NCI-H1105 (cell line): ENCODE measurements at places on chromosomes 3 and 15.

DNA sequence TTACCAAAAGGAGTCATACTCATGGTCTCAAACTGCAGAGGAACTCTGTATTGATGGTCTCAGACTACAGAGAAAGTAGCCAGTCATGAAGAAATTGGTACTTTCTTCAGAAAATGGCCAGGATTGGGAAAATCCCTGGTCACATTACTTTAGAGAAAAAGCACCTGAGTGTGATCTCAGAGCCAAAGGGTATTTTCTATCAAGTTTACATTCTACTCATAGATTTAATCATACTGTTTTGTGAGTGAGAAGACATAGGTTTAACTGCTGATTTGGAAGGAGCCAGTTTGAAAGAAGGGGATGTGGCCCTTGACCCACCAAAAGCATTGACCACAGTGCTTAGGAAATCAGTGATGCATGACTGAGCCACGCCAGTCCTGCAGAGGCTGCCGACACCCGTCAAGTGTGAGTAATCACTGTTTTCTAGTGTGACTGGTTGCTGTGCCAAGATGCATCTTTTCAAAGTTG, 203.6 kb downstream of the AKAP13 start:
- no peak for DNase-seq

GRCh38 chr15:84911879-84912660, 27.6 kb downstream of the SLC28A1 start:
- DNase-seq, result no peak

DNA sequence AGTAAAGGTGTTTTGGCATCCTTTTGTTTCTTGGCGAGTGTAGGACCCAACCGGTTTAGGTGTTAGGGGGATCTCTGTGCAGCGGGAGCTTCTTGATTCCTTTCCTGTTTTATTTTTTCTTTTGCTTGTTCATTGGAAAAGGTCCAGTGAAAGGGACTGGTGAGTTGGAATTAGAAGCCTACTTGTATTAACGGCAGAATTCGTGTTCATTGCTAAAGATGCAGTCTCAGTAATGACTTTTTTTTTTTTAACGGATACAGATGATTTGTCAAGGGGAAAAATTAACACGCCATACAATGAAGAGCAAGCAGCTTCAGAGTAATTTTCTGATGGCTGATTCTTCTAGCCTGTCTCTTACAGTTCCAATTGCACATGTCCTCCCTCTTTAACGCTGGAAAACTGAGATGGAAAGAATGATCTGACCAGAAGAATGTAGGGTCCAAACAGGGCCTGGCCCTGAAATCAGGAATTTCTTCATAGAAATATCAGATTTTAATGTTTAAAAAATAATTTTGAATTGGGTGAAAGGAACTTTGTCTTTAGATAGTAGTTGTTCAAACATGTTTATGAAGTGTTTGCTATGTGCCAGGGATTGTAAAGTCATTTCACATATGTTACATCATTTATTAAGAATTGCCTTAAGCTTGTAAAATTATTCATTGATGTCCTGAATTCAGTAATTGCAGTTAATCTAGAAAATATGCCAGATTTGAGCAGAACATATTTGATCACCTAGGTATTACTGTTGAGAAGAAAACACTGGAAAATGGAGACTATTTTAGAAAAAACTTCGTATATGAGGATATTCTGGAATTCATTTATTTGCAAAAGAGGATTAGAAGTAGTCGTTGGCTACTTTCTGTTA, 1.4 kb downstream of the MAPK6 start:
- DNase-seq, result no peak

GRCh38 chr3:14884665-14885064, 62.7 kb upstream of the NR2C2 start:
- DNase-seq, result no peak

GRCh38 chr15:66785637-66786036, 83.6 kb downstream of the SMAD6 start:
- DNase-seq, result no peak

- peak; percentile 65 for DNase-seq
Observed at GRCh38 chr15:31327669-31328427, 1.2 kb downstream of the KLF13 start.

DNA sequence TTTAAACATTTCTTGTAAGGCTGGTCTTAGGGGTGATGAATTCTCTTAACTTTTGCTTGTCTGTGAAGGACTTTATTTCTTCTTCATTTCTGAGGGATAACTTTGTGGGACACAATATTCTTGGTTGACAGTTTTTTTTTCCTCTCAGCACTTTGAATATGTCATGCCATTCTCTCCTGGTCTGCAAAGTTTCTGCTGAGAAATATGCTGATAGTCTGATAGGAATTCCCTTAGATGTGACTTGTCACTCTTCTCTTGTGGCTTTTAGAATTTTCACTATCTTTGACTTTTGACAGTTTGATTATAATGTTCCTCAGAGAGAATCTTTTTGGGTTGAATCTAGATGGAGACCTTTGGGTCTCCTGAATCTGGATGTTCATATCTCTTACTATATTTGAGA, 23.3 kb upstream of the TF start:
- no peak for DNase-seq

DNA sequence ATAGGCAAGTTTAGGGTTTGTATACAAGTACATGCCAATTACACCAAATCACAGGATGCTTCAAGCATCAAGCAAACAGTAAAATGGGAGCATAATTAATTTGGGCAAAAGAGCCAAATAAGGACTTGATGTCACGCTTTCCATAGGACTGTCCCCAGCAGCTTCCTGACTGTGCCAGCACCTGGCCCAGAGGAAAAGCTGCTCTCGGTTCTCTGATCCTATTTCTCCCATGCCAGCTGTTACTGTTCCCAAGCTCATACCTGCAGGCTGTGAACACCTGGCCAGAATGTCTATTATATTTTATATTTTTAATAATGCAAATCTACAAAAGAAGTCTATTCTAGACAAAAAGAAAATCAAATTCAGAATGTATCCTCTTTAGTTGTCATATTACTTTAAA, 12.2 kb downstream of the ZXDC start:
- DNase-seq, result no peak

- peak; percentile 77 for DNase-seq
Observed at GRCh38 chr3:194439881-194440550, 41.0 kb upstream of the GP5 start.

- DNase-seq, result peak; percentile 47
Observed at GRCh38 chr3:149658744-149659497, 1.1 kb upstream of the WWTR1 start.

- DNase-seq, result no peak
Observed at GRCh38 chr3:67947808-67948508, 293.5 kb upstream of the SUCLG2 start.

GRCh38 chr3:23999012-23999641, 54.0 kb downstream of the NR1D2 start:
- no peak for DNase-seq

GRCh38 chr15:75694241-75695182, 18.1 kb downstream of the CSPG4 start:
- DNase-seq, result peak; percentile 21

- DNase-seq, result no peak
Observed at GRCh38 chr15:90883976-90884718, at the start of gene FES. Gene FES, plus strand, starts transcription at chr15:90884504. Its CDS starts 542 bp downstream, at chr15:90885046.

DNA sequence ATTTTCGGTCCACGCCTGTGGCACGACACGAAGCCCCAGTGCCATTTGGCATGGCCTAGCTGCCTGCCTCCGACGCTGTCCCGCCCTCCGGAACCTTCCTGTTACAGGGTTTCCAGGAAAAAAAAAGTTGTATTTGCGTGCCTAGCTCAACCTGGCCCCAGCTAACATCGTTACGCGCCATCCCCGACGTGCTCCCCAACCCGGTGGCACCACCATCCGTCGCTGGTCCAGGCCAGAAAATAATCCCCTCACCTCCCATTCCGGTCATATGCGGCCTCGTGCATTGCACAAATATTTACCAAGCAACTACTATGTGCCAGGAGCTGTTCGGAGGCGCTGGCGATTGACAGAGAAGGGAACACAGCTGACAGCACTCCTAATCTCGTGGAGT, 1.4 kb upstream of the CYP1A1 start:
- no peak for DNase-seq
